ENCODE measurements at places on chromosomes 5 and 9. TPM values are rescaled to one million over a fixed set of nuclear protein-coding genes. Genes with fewer than 3 reads are reported as not detected.

- DNase-seq, result no peak
Measured at GRCh38 chr5:91707521-91707841, 324.4 kb upstream of the ARRDC3 start.

GRCh38 chr5:13673511-13673910 is 271.0 kb downstream of the DNAH5 start:
- no peak for DNase-seq

DNA sequence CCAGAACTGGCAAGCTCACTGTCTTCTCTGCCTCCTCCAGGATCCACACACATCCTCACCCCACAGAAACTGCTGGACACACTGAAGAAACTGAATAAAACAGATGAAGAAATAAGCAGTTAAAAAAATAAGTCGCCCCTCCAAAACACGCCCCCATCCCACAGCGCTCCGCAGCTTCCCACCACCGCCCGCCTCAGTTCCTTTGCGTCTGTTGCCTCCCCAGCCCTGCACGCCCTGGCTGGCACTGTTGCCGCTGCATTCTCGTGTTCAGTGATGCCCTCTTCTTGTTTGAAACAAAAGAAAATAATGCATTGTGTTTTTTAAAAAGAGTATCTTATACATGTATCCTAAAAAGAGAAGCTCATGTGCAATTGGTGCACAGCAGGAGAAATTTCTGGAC is 16.1 kb upstream of the CFAP157 start:
- DNase-seq, result no peak

GRCh38 chr9:133355881-133356357 is 368 bp downstream of the SURF1 start:
- DNase-seq, result no peak

PPP3R2 gene
- not detected for total RNA-seq

MED27 gene
- total RNA-seq, result 8.6 TPM

All from transverse colon (tissue), 4 donors.